ENCODE measurements at places on chromosomes 5 and 9.
A peak's percentile ranks its signal among the peaks of the same experiment; 100 is the strongest.

DNA sequence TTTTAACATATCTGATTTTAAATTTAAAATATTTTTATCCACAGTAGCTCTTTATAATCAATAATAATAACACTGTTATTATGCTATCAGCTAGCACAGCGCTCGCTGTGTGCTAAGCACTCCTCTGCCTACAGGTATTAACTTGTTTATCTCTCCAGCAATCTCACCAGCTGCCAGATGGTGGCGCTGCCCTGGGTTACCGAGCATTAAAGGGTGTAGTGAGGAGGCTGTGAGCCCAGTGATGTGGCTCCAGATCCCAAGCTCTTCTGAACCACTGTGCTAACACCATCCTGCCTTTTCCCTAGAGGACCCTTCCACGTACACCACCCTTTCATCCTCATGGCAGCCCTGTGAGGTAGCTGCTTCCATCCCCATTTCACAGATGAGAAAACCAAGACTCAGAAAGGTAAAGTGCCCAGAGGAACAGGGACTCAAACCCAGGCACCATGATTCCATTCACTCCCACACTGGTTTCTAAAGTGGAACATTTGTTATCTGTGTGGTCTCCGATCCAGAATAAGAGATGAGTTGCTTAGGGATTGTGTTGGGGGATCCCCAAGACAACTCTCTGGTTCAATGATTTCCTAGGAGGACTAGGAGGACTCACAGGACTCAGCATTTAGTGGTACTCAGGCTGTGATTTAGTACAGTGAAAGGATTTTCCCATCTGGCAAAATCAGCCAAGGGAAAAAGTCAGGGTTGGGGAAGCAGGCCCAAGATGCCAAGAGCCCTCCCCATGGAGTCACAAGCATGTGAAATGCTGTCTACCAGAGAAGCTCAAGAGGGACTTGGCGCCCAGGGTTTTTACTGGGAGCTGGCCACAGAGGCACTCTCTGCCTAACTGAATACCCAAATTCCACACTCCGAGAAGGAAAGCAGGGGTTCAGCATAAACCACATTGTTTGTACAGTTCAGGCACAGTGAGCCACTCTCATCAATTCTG, 7.0 kb downstream of the IGFBPL1 start:
- DNase-seq: no peak

- DNase-seq: peak; percentile 82
These were observed 148.4 kb downstream of the TTLL11 start for GRCh38 chr9:121944711-121945191.

DNA sequence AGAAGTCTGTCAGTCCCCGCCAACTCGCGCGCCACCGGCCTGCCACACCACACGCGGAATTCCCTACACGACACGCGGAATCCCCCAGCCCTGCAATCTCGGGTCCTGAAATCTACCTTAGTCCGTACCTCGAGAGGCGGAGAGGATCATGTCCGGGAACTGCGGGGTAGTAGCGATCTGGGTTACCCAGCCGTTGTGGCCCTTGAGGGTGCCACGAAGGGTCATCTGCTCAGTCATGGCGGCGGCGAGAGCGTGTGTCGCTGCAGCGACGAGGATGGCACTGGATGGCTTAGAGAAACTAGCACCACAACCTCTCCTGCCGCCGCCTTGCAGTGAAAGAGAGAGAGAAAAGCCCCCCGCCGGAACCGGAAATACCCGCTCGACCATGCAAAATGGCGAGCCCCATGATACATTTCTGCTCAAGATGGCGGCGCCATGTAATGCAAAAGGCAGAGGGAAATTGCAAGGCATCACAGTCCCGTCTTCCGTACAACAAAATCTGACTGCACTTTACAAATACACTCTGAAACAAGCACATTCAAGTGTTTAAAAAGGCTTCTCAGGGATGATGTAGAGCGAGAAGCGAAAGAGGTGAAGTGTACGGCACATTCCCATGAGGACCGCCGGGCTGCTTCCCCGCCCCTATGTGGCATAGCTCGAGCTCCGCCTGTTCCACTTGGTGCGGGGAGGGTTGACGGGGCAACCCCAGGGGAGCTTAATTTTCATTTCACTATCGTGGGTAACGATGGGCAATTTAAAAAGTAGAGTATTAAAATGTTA, at the start of gene RACK1:
RACK1 (minus strand) TSS at position 343 of the 780 bp plus-strand sequence; CDS start at position 237, 106 bp downstream.
- peak; percentile 84 for DNase-seq

GRCh38 chr9:103037508-103038477, 42.7 kb downstream of the CYLC2 start:
- DNase-seq: no peak

DNA sequence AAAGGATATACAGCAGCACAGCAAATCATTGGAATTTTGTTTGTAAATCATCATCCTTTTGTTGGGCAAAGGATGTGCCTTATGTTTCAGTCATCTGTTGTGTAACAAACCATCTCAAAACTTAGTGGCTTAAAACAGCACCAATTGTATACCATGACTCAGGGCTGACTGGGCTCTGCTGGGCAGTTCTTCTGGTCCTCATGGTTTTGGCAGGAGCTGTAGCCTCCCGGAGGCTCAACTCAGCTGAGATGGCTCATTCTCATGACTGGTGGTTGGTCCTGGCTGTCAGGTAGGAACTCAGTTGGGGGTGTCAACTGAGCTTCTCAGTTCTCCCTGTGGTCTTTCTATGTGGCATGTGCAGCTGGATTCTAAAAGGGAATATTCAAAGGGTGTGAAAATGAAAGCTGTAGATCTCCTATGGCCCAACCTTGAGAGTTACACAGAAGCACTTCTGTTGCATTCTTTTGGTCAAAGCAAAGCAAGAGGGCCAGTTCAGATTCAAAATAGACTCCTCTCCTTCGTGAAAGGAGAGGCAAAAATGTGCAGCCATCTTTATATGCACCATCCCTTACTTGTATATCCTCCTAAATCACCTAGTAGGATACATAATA, 39.1 kb upstream of the CPEB4 start:
- no peak for DNase-seq
